ENCODE measurements at places on chromosomes 5 and 9.
A peak's percentile ranks its signal among the peaks of the same experiment; 100 is the strongest.

DNA sequence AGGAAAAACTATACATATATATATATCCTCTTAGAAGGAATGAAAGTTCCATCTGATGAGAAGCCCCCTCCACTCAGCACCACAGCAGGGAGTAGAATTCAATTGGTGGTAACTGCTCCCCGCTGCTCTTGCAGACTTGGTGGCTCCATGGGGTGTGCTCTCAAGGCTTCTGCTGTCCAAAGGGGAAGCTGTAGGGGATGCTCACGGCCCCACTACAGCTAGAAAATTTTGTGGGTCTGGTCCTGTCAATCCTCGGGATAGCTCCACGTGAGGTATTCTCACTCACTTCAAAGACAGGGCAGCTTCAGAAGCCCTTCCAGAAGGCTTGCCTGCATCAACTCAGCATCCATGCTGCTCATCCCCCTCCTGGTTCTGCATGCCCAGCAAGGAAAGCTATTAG is 247.2 kb downstream of the CETN3 start:
- DNase-seq = no peak

DNA sequence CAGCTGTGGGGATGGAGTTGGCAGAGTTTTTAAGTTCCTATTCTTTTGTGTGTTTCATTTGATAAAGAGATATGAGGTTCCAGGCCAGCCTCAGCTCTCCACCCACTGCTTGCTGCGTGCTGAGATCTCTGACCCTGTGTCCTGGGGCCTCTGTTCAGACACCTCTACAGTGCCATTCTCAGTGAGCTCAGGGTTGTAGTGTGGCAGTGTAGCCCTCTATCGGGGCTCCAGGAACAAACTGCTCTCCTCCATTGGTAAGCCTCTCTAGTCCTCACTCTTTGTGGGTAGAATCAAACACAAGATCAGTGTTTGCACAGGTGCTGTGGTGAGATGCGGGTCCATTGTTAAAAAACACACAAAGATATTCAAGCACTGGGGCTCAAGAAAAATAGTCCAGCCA is 386.6 kb upstream of the RPS23 start:
- no peak for DNase-seq

GRCh38 chr5:137997726-137998213 is 35.1 kb downstream of the FAM13B start:
- no peak for DNase-seq

- no peak for DNase-seq
Observed at GRCh38 chr9:129595903-129596540, 24.9 kb downstream of the C9orf50 start.

GRCh38 chr5:133406208-133406976 is 205.9 kb downstream of the FSTL4 start:
- no peak for DNase-seq

DNA sequence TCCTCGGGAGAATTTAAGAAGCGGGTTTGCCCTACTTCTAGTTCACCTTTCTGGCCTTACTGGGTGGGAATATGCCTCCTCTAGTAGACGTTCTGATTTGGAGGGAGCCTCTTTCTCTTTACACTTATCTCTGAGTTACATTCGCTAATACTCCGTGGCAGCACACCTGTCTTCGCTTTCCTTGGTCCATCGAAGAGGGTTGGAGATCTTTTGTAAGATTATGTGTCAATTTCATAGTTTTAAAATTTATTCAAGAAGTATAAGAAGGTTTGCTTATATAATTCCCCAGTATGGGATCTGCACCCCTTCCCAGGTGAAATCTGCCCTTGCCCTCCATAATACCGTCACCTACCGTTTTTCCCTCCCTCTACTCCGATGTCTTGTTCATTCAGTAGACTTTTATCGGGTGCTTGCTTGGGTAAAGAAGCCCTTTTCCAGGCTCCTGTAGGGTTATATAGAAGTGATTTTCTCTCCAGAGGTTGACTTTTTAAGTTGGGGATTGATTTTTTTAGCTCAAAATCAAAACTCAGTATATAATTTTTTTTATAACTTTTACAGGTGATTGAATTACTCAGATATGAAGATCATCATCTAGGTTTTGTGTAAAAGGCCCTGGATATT is 1.1 kb downstream of the GPBP1 start:
- DNase-seq = peak; percentile 2

- DNase-seq = no peak
Observed at GRCh38 chr5:150628936-150629485, 11.4 kb upstream of the SYNPO start.

DNA sequence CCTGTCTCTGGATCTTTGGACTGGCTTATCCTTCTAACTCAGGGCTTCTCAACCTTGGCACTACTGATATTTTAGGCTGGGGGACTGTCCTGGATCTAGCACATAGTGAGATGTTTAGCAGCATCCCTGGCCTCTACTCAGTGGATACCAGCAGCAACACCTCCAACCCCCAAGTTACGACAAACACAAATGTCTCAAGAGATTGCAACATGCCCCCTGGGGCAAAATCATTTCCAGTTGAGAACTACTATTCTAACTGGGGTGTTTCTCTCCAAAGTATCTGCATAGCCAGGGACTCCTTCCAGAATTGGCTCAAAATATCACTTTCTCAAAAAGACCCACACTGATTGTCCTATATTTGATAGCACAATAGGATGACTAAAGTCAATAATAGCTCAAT is 7.2 kb upstream of the TLR4 start:
- DNase-seq = no peak

DNA sequence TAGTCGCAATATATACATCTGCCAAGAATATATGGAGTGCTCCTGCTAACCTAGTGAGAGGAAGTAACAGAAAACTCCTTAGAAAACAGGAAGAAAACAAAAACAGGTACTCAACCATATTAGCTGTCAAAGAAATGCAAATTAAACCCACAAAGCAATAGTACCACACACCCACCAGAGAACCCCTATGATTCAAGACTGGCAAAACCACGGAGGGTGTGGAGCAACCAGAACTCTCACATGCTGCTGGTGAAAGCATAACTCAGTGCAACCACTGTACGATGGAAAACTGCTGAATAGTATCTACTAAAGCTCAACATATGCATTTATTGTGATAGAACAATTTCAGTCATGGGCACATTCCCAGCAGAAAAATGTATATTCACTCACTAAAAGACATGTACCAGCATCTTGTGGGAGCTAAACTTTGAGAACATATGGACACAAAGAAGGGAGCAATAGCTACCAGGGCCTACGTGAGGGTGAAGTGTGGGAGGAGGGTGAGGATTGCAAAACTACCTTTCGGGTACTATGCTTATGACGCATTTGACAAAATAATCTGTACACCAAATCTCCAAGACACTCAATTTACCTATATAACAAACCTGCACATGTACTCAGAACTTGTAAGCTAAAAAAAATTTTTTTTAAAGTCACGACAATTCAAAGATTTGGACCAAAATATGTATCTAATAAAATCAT is 34.0 kb downstream of the PTPN3 start:
- no peak for DNase-seq

- no peak for DNase-seq
Observed at GRCh38 chr9:82761027-82761426, 301.9 kb downstream of the RASEF start.

GRCh38 chr5:142527664-142528295 is 158.1 kb downstream of the FGF1 start:
- DNase-seq = no peak

DNA sequence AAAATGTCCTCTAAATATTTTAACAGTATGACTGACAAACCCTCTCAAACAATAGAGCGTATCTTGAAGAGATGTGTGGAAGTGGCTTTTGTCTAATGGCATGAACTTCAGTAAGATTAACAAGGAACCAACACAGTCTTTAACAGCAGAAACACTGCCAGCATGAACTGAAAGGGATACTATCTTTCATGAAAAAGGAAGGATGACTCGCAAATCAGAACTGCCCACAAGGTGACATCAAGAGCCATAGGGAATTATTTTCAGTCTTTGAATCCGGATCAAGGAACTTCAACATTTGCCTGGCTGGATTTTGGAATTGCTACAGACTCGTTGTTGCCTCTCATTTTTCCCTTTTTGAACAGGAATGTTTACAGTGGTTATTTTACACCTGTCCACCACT is 5.1 kb upstream of the HEXB start:
- DNase-seq = peak; percentile 51

GRCh38 chr5:91059409-91059808 is 323.7 kb downstream of the ARRDC3 start:
- DNase-seq = no peak

DNA sequence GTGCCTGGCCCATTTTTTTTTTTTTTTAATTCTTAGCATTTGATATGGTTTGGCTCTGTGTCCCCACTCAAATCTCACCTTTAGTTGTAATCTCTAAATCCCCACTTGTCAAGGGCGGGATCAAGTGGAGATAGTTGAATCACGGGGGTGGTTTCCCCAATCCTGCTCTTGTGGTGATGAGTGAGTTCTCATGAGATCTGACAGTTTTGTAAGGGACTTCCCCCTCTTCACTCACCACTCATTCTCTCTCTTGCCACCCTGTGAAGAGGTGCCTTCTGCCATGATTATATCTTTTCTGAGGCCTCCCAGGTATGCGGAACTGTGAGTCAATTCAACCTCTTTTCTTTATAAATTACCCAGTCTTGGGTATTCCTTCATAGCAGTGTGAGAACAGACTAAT is 27.2 kb downstream of the NDUFAF2 start:
- no peak for DNase-seq

GRCh38 chr9:99807276-99807852 is 14.3 kb upstream of the NR4A3 start:
- DNase-seq = peak; percentile 73
